ENCODE measurements at places on chromosomes 7 and 10. TPM values are rescaled to one million over a fixed set of nuclear protein-coding genes. Genes with fewer than 3 reads are reported as not detected.

DNA sequence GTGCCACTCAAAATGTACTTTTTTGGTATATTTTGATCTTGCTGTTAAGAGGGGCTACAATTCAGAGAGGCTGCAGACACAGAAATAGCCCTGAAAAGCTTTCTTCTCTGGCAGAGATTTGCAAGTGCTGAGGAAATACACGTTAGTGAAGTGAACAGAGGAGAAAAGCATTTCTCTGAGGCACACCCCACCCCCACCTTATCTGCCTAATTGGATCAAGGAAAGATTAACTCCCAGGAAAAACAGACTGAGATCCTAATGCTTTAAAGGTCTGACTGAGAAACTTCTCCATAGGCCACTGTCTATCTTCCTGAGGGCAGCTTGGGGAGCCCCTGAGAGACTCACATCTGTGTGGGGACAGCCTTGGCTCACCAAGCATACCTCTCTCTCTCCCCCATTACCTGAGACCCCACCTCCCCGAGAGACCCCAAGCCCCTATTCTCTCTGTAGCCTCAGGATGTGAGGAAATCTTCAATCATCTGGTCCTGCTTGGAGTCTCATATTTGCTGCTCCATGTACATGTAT, 14.8 kb upstream of the AKR1C3 start:
- H3K4me1 ChIP-seq = peaks cover 11% of the 10 kb centered on the region
- H3K27ac ChIP-seq = peak overlapping the region; percentile 67
- no peaks in the 10 kb centered on the region for H3K27me3 ChIP-seq
- H3K36me3 ChIP-seq = no peaks in the 10 kb centered on the region
- no peak overlapping the region for H3K4me3 ChIP-seq

DNA sequence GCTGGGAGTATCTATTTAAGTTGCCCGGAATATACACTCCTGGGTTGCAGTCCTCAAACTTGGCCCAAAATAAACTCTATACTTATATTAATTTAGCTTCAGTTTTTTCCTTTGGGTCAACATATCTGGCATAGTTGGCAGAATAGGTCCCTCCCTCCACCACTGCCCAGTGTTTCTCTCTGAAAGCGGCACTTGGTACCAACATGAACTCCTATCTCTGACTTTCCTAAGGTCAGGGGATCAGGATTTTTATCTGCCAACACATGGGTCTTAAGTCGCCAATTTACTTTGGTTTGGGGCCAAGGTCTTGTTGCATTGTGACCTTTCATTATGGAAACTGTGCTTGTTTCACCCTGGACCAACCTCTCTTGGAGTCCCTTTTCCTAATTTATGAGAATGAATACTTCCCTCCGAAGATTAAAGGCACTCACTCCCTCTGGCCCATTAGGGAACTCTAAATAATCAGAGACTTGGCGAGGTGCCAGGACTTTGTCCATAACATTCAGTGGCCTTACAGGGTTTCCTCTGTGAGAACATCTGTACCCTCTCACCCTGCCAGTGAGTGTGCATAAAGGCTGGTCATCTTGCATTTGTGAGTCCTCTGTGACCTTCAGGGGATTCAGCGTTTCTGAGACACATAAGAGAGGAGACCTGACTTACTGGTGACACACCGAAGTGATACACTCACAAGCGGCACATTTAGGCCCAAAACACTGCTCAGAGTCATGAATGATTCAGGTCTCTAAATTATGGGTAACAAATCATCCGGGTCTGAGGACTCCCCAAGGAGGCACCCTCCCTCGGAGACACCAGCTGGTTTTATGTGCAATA, 19.7 kb upstream of the FKBP9 start:
- H3K4me3 ChIP-seq = no peak overlapping the region
- H3K36me3 ChIP-seq = no peaks in the 10 kb centered on the region
- no peaks in the 10 kb centered on the region for H3K27me3 ChIP-seq
- H3K27ac ChIP-seq = peak overlapping the region; percentile 0

DNA sequence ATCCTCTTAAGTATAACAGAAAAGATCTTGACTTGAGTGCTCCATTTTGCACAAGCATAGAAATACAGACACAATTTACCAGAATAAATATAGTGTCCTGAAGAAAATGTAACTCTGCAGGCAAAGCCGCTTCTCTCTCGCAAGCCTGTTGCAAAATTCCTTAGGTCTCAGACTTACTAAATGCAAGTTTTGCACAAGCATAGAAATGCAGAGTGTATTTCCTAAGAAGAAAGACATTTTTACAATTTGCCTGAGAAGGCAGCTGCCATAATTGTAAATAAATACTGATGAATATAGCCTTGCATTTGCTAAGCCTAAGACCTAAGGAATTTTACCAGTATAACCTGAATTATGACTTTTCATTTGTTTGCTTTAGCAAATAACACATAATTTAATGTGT, 67.1 kb downstream of the AGMO start:
- no peak overlapping the region for H3K27ac ChIP-seq
- H3K27me3 ChIP-seq = no peaks in the 10 kb centered on the region
- no peak for DNase-seq
- H3K36me3 ChIP-seq = no peaks in the 10 kb centered on the region
- H3K4me3 ChIP-seq = no peak overlapping the region

GRCh38 chr10:101226491-101227428, 2.5 kb downstream of the LBX1 start:
- peaks cover 100% of the 10 kb centered on the region for H3K27me3 ChIP-seq
- no peaks in the 10 kb centered on the region for H3K36me3 ChIP-seq
- H3K4me1 ChIP-seq = peaks cover 84% of the 10 kb centered on the region
- no peak overlapping the region for H3K27ac ChIP-seq
- peak overlapping the region; percentile 52 for H3K4me3 ChIP-seq

DNA sequence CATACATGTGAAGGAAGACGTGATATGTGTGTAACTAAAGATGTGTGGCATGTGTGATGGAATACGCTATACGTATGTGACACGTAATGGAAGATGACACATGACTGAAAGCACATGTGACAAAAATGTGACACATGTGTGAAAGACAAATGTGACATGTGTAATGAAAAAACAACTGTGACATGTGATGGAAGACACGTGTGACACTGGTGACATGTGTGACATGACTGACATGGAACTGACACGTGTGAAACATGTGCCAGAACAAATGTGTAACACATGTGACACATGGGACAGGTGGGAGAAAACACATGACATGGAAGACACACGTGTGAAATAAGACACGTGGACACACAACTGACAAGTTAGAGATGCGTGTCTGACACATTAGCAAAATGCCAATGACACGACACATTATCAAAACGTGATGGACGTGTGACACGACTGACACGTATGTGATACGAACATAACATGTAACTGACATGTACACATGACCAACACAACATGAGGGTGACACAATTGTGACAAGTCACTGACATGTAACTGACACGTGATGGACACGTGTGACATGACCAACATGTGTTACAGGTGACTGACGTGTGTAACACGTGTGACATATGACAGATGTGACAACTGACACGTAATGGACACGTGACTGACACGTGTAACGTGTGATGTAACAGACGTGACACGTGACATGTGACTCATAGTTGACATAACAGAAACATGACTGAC, 24.4 kb downstream of the CRPPA start:
- peaks cover 3% of the 10 kb centered on the region for H3K4me1 ChIP-seq
- H3K36me3 ChIP-seq = no peaks in the 10 kb centered on the region
- DNase-seq = peak; percentile 20
- no peak overlapping the region for H3K27ac ChIP-seq
- H3K4me3 ChIP-seq = no peak overlapping the region

SLC26A3 gene
- not detected for polyA plus RNA-seq

PRSS2 gene
- polyA plus RNA-seq = 69.4 TPM

TAF5 gene
- polyA plus RNA-seq = 0.92 TPM

Measured in stomach (tissue), 19 donors.